ENCODE measurements at places on chromosomes 2 and 18.

DNA sequence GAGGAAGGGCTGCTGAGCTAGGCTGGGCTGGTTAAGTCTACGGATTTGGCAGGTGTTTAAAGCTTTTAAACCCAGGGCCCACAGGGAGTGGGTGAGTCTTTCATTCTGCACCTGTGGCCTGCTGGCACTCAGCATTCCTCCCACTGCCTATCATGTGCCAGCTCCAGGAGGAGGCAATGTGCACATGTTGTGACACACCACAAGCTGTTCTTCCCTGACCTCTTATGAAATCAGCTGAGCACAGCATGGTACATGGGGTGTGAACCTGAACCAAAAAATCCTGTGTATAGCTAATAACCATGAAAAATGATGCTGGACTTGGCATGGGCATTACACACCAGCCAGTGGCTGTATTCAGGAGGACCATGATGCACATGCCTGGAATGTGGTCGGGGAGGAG lies 297.9 kb upstream of the MMADHC start:
- DNase-seq: no peak

GRCh38 chr2:206164261-206164862 lies 4.7 kb downstream of the EEF1B2 start:
- DNase-seq: no peak

GRCh38 chr2:88810488-88810887 lies 119.0 kb downstream of the RPIA start:
- DNase-seq: no peak

GRCh38 chr2:13543550-13543949 lies 826.8 kb downstream of the TRIB2 start:
- DNase-seq: no peak

DNA sequence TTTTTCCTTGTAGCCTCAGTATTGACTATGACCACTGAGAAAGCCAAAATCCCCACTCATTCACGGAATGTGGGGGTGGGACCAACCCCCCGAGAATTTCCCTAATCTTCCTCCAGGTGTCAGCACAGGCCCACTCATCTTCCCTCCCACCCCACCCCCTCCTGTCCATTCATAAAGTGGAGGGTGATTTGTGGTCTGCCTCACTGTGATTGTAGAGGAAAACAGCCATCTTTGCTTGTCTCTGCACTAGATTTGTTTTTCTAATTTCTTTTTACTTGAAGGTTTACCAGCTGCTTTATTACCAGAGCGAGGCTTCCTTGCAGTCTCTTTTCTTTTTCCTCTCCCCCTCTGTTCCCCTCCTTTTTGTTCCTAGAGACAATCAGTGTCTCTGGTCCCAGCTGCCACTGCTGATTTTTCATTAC lies 171.8 kb downstream of the ICOS start:
- no peak for DNase-seq

DNA sequence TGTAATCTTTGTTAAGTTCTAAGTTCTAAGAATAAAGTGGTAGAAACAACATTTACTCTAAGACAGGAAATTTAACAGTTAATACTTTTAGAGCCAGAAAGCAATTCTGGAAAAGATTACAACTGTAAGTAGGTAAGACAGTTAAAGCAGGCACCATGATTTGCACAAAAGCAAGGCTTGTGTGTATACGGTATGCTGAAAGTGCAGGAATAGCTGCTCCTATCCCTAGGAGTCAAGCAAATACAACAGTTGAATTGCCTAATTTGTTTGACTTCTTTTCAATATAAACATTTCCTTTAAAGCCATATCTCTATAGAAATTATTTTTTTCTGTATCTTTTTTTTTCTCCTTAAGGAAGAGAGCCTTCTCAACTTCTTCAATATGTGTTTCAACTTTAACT lies 116.4 kb downstream of the KCNJ3 start:
- DNase-seq: no peak

GRCh38 chr2:24721470-24721869 lies 71.7 kb downstream of the PTRHD1 start:
- DNase-seq: peak; percentile 81

DNA sequence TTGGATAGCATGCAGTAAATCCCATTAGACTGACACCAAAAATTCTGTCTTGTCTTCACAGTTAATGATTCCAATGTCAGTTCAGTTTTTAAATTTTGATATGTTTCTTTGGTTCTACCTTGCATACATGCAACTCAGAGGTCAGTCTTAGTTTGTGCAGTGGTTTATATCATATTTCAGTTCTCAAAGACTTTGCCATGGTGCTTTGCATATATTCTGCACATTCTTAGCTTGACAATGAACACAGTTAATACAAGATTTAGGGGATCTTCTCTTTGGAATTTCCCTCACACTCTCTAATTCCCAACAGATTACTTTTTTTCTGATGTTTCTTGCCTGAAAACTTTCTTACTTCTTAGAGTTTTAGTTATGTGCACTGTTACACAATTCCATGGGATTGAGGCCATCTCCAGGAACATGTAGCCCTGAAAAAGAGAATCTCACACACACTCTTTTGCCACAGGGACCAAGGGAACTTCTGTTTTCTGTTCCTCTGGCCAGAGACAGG lies 17.3 kb downstream of the NOL4 start:
- no peak for DNase-seq

All from sciatic nerve (tissue), 2 donors.